ENCODE measurements at places on chromosomes 3 and 15. TPM values are rescaled to one million over a fixed set of nuclear protein-coding genes. Genes with fewer than 3 reads are reported as not detected.

Gene FAM107A
- polyA plus RNA-seq = 0.05 TPM

Gene AGBL1
- polyA plus RNA-seq = not detected

Gene CIP2A
- polyA plus RNA-seq = 17.3 TPM

Gene CHRNA7
- polyA plus RNA-seq = 0.05 TPM

Gene LIPC
- 0.31 TPM for polyA plus RNA-seq

Gene GASK1A
- 0.38 TPM for polyA plus RNA-seq

Gene SAXO2
- 0.45 TPM for polyA plus RNA-seq

Gene CTXN2
- not detected for polyA plus RNA-seq

Gene ZNF385D
- polyA plus RNA-seq = 2.2 TPM
